NCI-H1417 treated with DMSO at 0.1 percent for 48 hours (cell line): ENCODE measurements at places on chromosomes 5 and 9.

DNA sequence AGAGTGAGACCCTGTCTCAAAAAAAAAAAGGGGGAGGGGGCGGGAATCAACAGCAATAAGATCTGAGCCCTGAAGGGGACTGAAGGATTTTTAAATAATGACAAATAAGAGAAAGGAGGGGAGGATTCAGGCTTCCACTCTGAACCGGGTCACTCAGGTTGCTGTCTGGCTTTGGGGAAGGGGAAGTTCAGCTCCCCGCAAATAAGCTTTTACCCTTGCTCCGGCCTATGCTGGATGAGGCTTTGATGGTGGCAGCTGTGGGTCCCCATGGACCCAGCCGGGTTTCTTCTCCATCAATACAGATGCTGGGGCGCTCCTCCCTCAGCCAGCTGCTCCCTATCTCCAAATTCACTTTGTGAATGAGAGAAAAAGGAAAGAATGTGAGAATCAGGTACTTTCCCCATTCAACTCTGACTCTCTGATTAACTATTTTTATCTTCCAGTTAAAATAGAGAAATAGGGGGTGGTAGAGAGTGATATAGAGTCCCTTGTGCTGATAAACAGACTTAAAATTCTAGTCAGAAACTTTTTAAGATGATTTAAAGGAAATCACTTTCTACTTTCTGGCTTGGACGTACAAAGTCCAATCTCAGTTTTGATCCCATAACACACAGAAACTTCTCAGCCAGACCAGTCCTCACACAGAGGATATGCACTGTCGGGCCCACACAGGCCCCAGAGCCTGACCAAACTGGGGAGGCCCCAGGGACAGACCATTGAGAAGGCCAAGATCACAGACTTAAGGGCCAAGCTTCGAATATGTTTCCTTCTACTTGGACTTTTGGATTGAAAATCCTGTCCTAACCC is 39.6 kb downstream of the C5orf15 start:
- DNase-seq, result no peak

DNA sequence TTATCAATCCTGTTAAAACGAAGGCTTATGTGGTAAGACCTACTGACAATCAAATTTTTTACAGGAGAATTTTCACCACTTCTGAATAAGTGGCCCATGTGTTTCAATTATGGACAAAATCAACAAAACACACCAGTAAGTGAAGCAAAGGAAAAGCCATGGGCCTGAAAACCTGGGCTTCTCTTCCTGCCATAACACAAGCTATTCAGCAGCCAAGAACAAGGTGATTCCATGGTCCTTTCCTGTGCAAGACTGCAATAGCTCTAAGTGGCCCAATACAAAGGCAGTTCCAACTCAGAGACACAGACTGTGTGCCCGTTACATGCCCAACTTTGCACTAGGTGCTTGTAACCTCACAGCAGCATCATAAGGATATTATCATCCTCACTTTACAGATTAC is 168.5 kb downstream of the EPB41L4A start:
- DNase-seq, result no peak

DNA sequence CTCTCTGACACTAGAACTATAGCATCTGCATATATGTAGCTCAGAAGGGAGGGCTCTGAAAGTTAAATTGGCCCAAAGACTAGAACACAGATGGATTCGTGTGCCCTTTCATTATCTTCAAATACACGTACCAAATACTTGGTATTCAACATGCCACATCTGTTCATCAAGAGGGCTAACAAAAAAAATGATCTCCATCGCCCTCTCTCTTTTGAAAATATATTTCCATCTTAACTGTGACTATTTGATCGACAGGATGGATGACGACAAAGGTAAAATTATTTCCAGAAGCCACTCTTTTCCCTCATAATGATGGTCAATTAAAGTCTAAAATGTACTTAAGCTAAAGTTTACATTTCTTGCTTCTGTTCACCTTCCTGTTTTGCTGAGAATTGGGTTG is 77.0 kb downstream of the SEMA6A start:
- no peak for DNase-seq

DNA sequence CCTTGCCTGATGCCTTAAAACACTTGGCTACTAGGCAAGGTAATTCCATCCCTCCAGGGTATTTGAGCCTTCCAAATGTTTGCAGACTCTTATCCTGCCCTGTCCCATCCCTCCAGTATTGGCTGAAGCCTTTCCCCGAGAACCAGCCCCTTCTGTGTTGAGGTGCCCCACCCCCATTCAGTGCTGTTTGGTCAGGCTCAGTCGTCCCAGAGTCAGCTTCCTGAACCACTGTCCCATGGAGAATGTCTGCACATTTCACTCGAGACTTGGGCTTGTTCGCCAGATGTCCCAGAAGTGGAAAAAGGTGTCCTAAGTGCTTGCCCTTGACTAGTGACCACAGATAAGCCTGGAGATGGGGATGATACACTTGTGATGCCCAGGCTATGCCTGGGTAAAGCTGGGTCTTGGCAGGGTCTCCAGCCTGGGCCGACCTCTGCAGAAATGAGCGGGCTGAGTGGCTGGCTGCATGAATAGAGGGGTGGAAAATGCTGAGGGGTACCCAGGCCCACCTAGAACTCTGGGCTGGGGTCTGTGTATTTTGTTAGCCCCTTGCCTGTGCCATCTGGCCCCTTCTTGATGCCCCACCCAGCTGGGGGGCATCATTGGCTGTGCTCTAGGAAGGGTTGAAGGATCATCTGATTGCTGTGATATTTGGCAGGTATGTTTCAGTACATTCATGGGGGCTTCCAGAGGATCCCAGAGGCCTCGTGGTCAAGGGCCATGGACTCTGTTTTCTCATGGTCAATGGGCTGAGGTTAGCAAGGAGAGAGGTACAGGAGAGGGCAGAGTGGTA is 178.4 kb downstream of the MACROH2A1 start:
- no peak for DNase-seq

GRCh38 chr9:91532325-91532724 is 108.7 kb upstream of the NFIL3 start:
- no peak for DNase-seq

GRCh38 chr9:35826071-35826701 is 2.3 kb downstream of the FAM221B start:
- no peak for DNase-seq

DNA sequence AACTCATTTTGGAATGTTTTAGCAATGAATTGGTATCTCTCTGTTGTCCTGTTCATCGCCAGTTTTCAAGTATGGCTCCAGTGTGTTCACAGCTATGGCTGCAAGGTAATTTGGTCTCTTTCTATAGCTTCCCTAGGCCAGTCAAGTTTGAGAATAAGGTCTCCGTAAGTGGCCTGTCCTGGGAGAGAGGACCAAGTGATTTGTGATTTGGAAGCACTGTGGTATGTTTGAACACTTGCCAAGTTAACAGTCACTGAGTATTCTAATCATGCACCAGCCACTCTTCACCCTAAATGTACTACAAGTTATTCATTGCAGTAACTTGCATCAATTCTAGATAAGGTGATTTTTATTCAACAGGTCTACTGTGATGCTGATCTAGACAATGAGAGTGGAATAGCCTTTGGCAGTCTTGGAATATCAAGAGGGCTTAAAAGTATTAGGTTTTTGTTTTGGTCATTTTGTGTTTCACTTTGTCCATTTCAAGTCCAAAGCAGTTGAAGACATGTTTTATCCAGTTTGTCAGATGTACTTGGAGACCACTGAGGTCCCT is 41.1 kb downstream of the G3BP1 start:
- DNase-seq, result no peak

DNA sequence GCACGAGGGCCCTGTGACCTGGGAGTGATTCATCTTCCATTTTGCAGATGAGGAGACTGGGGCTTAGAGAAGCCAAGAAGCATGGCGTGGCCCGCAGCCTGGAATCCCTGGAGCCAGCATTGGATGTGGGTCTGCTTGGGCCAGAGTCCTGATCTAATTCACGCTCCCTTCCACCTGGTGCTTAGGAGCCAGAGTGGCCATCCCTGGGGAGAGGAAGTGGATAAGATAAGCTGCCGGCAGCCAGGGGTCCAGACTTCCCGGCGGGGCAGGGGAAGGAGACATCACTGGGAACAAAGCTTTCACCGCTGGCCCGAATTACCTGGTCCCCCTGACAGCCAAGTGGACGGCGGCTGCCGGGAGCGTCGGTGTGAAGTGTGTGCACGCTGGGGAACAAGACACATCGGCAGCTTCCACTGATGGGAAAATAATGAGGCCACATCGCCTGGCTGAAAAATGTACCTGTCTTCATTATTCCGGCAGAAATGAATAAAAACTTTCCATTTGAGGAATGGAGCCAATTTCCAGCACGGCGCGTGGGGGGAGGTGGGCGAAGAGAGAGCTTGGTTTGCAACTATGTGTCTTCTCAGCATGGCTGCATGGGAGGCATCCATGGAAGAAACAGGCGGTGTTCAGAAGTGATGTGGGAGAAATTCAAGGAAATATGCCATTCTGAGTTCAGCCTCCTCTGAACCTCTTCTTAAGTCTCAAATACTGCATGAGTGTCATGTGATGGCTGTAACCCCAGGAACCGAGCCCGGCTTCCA is 78.5 kb downstream of the OLFM1 start:
- no peak for DNase-seq

DNA sequence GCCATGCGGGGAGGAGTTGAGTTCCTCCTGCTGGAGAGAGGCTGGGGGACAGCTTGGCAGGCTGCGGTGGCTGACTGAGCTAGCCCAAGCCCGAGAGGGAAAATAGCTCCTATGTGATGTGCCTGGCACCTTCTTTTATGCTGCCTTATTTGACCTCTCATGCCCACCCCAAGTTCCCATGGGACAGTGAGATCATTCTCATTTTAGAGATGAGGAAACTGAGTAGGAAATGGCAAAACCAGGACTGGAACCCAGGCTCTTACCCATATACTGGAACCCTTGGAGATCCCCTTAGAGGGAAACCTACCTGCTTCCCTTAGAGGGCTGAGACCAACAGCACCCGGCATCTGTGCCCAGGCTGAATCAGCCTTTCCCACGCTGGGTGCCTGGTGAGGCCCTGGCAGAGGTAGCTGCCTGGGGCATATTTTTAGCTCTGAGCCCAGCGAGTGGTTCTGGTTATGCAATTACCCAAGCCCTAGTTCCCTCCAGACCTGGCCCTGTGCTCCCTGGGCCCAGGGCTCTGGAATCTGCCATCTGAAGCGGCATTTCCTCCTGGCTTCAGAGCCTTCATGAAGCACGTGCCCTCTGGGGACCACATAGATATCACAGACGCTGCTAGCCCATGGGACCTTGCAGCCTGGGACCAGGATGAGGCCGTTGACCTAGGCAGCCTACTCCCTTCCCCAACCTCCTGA is 23.6 kb downstream of the COL27A1 start:
- DNase-seq, result no peak

DNA sequence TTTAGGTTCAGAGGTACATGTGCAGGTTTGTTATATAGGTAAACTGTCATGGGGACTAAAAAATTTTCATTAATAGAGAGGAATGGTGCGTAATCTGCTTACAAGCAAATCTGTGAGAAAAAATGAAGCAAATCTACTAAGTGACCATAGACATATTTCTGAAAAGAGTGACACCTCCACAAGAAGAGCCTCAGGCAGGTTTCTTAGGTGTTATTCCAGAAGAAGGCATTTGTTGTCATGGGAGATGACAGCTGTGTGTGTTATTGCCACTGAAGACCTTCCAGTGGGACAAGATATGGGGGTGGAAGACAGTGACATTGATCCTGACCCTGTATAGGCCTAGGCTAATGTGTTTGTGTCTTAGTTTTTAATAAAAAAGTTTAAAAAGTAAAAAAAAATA is 68.8 kb upstream of the PANK3 start:
- DNase-seq, result no peak

GRCh38 chr9:68947842-68948569 is 65.9 kb downstream of the PRKACG start:
- no peak for DNase-seq

DNA sequence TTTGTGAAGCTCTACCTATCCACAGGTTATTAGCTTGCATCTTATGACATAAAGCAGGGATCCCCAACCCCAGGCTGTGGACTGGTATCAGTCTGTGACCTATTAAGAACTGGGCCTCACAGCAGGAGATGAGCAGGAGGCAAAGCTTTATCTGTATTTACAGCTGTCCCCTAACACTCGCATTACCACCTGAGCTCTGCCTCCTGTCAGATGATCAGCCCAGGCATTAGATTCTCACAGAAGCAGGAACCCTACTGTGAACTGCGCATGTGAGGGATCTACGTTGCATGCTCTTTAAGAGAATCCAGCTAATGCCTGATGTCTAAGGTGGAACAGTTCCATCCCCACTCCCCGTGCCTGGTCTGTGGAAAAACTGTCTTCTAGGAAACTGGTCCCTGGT is 19.7 kb downstream of the FBXW11 start:
- DNase-seq, result no peak

GRCh38 chr9:34310215-34310614 is 18.9 kb downstream of the KIF24 start:
- no peak for DNase-seq

DNA sequence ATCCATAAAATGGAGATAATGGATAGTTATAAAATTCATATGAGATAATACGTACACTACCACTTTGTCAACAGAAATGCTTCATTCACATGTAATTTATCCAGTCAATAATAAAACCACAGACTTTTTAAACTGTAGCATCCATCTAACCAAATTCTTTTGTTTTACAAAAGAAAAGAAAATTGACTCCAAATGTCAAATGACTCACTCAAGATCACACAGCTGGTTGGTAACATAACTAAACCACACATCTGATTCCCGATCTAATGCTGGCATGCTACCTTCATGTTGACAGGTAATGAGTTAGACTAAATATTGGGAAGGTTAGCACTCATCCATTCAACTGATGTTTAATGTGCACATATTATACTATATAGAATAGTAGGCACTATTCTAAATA is 4.9 kb downstream of the FRMD3 start:
- no peak for DNase-seq

- DNase-seq, result no peak
Observed at GRCh38 chr5:103128202-103128601, 8.1 kb downstream of the PPIP5K2 start.
